ENCODE measurements at places on chromosomes 5 and 9.

DNA sequence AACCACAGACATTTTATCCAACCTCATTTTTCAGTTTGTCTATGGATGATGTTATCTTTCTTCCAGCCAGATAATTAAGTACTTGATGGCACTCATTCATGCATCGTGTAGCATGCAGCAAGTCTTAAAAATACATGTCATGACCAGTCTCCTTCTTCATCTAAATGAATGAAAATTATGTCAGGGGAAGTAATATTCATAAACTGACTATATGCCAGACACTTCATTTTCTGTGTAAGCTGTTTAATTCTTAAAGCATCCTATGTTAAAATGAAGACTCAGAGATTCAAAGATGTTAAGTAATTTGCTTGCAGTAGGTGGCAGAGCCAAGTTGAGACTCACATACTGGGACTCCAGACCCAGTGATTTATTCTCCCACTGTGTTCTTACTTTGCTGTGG lies 181.7 kb upstream of the CD180 start:
- no peak for DNase-seq

DNA sequence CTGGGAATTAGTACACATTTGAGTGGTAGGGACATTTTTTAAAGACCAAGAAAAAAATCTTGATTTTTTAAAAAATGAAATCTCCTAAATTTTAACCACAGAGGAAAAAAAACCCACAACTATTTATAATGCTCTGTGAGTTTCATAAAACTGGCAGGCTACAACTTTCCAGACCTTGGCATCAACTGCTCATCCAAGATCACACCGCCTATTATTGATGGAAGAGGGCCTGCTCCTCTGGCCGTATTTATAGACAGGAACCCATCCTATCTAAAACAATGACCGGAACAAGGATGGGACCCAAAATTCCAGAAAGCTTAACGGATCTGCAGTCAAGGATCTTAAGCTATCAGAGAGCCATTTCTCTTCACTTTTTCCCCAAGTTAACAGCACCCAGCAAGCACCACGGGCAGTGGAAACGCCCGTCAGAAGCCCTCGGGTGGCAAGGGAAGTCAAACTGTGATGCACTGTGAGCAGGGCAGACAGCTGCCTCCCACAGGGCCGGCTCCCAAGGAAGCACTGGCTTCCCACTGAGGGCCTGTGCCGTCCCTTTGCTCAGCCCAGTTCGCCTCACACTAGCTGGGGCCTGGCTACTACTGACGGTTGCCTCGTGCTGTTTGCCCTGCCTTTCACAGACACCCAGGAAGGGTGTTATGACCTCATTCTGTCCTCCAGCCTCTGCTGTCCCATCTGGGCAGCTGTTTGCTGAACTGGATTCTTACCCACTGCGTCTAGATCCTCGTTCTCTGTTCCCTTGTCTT lies 62.8 kb downstream of the CDC14B start:
- DNase-seq = no peak

GRCh38 chr5:133694181-133694831 lies 82.0 kb upstream of the FSTL4 start:
- DNase-seq = no peak

DNA sequence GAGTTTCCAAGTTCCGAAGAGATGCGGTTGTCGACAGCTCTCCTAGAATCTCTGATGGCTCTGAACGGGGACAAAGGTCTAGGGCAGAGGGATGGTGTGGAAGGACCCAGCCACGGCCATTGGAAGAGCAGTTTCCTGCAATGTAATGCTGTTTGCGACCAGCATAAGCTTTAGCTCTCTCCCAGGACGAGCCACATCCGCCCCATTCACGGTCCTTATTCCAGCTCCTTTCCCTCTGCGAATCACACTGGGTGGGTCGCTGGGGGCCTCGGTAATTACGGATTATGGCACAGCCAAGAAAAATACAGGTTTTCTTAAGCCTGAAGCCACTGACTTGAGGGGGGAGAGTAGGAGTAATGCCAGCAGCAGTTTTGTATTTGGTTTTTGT lies 22.7 kb downstream of the ANXA2R start:
- DNase-seq = peak; percentile 14

GRCh38 chr5:28710360-28710759 lies 1672.0 kb upstream of the CDH9 start:
- DNase-seq = no peak

DNA sequence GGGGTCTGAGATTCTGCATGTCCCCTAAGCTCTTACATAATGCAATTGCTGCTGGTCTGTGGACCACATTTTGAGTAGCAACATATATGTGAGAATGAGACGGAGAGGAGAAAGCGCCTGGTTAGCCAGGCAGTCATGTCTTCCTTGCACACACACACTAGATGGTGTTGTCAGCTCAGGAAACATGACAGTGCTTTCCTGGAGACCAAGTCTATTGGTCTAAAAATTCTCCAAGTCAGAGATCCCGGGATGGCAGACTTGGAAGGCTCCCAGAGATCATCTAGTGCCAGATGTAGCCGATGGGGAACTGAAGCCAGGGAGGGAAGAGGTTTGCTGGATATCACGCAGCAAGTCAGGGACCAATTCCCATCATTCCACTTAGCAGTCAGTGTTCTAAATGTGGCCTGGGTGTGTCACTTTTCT lies 53.4 kb downstream of the GALNT12 start:
- no peak for DNase-seq

GRCh38 chr5:62779010-62779422 lies 200.4 kb downstream of the LRRC70 start:
- DNase-seq = no peak

DNA sequence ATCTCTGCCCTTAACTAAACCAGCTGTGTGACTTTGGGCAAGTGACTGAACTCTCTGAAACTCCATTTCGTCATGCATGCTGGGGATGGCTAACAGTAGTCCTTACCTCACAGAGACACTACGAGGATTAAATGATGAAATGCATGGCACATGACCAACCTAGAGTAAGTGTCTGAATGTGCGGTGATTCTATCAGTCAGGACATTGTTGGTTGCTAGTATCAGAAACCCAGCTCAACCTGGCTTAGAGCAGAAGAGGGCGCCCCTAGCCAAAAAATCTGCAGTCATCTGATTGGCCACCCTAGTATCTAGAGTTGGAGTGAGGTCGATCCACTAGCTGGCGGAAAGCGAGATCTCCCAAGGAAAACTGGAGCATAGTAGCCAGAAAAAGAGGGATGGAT lies 25.2 kb downstream of the NEURL1B start:
- DNase-seq = no peak

GRCh38 chr5:105836268-105836667 lies 1834.5 kb downstream of the EFNA5 start:
- no peak for DNase-seq

DNA sequence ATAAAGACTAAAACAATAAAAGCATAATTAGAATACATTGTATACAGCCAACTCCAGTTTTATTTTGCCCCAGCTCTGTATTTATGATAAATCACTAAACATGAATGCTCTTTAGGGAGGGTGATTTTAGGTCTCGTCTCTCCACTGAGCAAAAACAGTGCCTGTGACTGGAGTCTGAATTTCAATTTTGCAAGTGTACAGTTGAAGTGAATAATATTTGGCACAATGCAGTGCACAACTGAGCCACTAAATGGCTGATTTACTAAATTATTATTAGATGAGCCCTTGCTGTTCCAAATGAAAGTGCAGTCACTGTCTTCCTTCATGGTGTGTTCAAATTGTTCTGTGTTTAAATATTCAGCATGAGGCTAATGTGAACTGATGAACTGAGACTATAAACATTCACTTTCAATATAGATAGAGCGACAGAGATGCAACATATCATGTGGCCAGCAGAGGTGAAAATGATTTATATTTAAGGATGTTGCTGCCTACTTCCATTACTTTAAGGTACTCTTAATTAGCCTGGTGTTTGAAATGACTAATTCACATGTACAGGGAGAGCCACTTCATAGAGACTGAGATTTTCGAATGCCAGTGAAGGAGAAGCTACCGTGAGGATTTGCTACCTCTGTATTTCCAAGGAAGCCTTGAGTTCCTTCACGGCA lies 375.1 kb downstream of the EBF1 start:
- no peak for DNase-seq

DNA sequence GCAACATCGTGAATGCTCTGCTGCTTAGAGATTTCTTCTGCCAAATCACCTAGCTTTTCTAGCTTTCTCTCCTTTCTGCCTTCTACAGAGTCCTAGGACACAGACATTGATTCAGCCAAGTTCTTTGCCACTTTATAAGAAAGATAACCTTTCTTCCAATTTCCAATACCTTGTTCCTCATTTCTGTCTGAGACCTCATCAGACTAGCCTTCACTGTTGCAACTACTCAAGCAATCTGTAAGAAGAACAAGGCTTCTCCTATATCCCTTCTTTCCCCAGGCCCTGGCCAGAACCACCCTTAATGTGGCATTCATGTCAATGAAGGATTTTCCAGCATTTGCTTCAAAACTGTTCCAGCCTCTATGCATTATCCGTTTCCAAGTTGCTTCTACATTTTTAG lies 24.3 kb downstream of the FBXO10 start:
- DNase-seq = no peak

DNA sequence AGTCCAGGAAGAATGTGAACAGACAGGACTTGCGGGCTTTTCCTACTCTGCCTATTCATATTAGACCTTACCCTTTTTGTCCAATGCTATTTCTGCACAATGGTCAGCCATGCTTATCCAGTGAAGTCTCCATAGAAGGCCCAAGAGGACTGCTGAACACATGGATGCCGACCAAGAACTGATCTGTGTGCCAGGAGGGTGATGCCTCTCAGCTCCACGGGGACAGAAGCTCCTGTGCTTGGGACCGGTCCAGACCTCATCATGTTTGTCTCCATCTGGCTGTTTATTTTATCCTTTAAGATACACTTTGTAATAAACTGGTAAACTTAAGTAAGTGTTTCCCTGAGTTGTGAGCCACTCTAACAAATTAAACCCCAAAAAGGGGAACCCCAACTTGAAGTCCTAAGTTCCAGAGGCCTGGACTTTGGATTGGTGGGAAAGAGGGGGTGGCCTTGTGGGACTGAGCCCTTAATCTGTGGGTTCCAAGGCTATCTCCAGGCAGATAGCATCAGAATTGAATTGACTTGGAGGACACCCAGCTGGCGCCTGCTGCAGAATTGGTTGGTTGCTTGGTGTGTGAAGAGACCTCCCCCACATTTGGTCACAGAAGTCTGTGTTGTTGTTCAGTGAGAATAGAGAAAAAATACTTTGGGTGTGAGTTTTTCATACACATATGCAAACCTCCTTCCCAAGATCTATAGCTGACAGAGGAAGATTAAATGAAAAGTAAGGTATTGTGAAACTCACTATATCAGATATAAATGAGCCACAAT lies 57.9 kb upstream of the ANKH start:
- no peak for DNase-seq

GRCh38 chr5:130000460-130000859 lies 96.2 kb downstream of the CHSY3 start:
- DNase-seq = no peak

DNA sequence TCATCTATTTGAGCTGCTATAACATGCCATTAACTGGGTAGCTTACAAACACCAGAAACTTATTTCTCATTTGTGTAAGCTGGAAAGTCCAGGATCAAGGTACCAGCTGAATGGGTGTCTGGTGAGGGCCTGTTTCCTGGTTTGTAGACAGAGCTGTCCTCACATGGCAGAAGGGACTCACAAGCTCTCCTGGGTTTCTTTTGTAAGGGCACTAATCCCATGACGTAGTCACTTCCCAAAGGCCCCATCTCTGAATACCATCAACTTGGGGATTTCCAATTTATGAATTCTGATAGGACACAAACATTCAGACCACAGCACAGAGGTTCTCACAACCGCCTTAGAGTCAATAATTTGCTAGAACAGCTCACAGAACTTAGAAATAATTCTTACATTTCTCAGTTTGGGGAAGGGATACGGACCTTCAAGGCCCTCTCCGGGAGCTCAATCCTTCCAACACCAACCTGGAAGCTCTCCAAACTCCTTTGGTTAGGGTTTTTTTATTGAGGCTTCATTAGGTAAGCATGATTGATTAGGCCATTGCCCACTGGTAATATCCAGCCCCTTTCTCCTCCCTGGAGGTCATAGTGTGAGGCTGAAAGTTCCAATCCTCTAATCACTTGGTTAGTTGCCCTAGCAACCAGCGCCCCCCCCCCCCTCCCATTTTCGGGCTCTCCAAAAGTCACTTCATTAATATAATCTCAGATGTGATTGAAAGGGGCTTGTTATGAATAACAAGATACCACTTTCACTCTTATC lies 7.6 kb upstream of the DNAJA1 start:
- no peak for DNase-seq

GRCh38 chr9:33799928-33800704 lies 4.8 kb downstream of the PRSS3 start:
- DNase-seq = no peak

DNA sequence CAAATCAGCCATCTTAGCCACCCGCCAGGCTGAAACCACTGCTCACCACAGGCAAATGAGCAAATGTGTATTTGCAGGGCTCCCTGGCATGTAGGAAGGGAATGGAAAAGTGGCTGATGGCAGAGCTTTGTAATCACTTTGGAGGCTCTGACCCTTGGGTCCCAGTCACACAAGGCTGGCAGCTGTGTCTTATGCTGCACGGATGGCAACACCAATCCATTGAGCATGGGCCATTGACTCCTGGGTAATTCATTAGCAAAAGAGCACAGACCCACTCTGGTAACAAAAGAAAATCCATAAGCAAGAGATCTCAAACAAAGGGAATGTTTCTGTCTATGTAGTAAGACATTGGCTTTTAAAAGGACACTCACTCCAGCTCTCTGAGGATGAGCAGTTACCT lies 57.6 kb downstream of the SPOCK1 start:
- no peak for DNase-seq

- no peak for DNase-seq
These were observed 33.0 kb downstream of the FKBP15 start for GRCh38 chr9:113187929-113188595.

DNA sequence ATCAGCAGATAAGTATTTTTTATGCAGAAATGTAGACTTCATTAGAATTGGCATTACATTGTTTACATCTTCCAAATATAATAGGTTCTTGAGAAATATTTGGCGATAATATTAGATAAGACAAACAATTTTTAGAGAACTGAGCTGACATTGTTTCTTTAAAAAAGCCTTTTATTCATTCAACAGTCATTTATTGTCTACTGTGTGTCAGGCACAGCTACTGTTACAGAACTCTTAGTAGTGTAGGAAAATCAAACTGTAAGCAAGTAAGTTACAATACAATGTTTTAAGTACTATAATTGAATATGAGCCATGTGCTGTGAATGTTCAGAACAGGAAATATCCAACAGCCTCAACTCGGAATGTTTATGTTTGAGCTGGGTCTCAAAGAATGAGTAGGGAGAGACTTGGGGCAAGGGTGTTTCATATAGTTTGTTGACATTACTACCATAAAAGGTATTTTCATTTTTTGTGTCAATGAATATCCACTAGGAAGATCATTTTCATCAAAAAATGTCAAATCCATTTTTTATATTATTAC lies 114.0 kb downstream of the CDC42SE2 start:
- no peak for DNase-seq

DNA sequence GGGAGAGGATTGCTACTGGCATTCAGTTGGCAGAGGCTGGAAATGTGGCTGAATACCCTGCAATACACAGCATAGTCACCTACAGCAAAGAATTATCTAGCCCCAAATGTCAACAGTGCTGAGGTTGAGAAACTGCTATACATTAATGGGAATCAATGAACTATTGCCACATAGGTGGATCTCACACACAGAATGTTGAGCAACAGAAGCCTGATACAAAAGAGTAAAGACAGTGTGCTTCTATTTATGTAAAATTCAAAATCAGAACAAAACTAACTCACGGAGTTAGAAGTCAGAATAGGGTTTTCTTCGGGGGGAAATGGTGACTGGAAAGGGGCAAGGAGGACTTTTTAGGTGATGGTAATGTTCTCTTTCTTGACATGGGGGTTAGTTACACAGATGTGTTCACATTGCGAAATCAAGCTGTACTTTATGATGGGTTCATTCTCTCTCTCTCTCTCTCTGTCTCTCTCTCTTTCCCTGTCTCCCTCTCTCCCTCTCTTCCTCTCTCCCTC lies 45.7 kb upstream of the PANK3 start:
- DNase-seq = no peak
